ENCODE measurements at places on chromosomes 5 and 9.
A peak's percentile ranks its signal among the peaks of the same experiment; 100 is the strongest.

- peak; percentile 73 for DNase-seq
Measured at GRCh38 chr5:141866096-141866495, 12.1 kb downstream of the PCDH1 start.

- no peak for DNase-seq
Measured at GRCh38 chr5:128649192-128649591, 111.1 kb upstream of the FBN2 start.

DNA sequence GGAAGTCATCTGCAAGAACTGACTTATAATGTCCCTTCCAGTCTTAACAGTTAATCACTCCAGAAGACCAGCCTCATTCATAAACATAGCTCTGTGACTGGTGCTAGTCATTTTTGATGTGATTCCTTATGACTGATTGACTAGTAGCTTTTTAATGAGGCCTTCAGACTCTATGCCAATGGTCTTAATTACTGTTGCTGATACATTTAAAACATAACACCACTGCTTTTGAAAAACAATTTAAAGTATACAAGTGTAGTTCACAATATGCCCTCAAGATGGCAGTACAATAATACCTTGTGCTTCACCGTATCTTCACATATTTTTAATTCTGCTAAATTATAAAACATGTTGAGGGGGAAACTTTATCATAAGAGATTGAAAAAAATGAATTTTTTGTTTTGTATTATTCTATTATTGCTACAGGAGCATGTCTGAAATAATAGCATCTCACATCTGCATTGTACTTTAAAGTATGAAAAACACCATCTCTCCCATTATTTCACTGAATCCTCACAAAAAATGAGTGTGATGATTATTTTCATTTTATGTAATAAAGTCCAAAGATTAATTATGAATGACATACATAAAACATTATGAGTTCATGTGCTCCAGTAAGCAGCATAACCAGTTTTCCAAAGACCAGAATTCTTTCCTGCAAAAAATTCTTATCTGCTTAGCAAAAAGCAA lies 55.2 kb upstream of the SHISAL2B start:
- no peak for DNase-seq

- no peak for DNase-seq
Measured at GRCh38 chr9:113594484-113595299, 131.2 kb downstream of the RGS3 start.

DNA sequence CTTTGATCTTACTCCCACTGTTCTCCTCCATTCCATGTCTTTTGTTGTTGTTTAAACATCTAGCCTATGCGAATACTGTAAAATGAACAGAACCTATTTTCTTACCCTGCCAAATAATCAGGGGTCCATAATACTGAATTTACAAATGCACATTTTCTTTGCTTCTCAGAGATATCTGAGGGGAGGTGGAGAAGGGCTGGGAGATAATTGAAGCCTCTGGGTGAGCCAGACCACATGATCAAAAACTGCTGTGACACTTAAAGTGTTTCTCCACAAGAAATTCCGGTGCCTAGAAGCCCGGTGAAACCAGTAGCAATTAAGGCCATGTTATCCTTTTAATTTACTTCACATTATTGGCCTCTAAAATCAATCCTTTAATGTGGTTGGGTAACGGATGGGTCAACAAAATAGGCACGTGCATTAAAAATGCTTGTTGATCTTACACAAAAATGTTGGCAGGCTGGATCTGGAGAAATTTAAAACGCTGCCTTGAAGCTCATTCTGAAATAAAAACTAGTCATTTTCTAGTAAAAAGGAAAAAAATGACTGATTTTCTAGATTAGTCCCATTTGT lies 10.8 kb downstream of the SEMA6A start:
- no peak for DNase-seq

- no peak for DNase-seq
Measured at GRCh38 chr9:4986783-4987182, 1.7 kb downstream of the JAK2 start.

DNA sequence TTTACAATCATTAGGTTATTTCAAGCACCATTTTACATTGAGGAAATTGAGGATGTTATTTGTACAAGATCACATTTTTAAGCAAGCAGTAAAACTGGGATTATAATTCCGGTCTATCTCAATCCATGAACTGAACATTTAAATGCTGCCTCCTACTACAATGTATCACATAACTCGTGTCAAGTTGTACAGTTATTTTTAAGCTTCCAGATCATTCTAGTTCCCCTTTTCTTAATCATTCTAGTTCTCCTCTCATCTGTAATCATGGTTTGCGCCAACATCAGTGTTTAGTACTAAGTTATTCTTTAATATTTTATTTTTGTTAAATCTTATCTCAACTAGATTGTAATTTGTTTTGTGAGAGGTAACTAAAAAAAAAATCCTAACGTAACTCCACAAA lies 2.4 kb upstream of the UHRF2 start:
- no peak for DNase-seq

Measured in hypothalamus (tissue), 51 donors.